GM03348 (cell line): ENCODE measurements at places on chromosomes 5 and 9.

DNA sequence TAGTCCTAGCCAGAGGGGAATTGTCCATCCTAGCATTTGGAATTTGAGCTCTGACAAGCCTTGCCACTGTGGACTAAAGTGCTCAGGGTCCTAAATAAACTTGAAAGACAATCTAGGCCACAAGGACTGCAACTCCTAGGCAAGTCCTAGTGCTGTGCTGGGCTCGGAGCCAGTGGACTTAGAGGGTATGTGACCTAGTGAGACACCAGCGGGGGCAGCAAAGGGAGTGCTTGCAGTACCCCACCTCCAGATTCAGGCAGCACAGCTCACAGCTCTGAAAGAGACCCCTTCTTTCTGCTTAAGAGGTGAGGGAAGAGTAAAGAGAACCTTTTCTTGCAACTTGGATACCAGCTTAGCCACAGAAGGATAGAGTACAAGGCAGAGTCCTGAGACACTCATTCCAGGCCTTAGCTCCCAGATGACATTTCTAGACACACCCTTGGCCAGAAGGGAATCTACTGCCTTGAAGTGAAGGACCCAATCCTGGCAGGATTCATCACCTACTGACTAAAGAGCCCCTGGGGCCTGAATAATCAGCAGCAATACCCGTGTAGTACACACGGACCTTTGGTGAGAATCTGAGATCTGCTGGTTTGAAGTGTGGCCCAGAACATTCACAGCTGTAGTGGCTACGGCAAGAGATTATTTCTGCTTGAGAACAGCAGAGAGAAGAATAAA, 164.6 kb downstream of the CCDC171 start:
- DNase-seq = no peak

- DNase-seq = no peak
Measured at GRCh38 chr5:145221416-145221815, 613.7 kb downstream of the PRELID2 start.

DNA sequence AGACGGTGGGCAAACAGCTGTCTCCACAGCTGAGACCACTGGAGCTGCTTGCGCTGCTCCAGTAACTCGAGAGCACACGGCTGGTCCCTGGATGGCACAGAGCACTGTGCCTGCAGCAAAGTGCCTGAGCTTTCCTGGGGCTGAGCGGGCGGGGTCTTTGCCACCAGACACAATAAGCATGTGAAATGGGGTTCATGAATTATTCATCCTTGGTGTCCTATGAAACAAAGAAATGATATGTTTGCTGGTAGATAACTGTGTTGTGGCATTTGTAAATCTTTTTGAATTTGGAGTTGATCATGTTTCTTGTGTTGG, 151.7 kb upstream of the MPDZ start:
- no peak for DNase-seq

DNA sequence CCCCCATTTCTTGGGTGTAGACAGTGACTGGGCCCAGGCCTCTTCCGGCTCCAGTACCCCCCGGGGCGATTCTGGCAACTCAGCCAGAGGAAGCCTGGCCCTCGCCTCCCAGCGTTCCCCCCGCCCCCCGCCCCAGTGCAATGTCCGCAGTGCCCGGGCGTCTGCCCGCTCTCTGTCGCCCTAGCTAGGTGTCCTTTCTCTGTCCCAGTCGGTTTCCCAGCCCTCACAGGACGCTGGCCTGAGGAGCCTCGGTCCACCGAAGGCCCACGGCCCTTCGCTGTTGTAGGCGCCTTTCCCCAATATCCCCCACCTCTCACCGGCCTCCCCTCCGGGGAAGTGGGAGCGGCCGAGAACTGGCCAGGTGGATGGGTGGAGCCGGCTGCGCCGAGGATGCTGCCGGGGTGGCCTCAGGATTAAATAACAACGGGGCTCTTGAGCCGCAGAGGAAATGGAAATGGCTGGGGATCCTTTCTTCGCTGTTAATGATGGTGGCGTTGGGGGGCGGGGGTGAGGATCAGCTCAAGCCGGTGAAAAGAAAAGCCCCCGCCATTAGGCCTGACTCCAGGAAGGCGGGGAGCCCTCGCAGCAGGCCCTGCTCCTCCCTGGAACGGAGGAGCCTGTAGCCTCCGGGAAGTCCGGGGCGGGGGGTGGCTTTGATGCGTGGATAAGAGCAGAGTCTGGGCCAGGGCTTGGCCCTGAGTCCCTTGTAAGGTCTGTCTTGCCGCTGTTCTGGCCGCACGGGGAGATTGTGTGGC, 1.1 kb upstream of the SPRY4 start:
- peak; percentile 65 for DNase-seq

DNA sequence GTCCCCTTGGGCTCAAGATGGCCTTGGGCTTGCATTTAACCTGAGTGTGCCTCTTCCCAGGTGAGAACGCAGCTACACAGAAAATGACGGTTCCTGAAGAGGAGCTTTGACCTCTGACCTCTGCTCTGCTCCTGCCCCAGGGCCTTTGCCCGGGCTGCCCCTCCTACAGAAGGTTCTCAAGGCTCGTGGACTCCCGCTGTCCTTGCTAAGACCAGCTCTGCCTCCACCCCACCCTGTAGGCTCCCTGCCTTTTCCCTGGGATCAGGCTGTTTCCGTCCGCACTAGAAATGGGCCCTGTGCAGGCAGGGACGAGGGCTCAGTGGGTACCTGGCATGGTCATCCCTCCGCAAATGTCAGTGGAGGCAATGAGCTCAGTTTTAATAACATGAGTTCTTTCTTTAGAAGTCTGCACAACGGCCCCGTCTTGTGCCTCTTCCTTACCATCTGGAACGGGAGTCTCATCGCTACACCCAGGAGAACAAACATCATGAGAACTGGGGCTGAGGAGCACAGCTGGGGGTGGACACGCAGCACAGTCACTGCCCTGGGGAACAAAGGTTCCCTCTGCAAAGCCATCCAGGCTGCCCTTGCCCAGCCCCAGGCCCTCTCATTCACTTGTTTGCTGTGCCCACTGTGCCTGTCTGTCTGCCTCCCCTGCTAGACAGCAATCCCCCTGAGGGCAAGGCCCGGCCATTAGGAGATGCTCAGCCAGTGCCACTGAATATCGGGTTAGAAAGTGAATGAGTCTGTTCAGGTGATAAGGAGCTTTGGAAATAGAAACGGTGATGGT, 26.7 kb upstream of the LPCAT1 start:
- DNase-seq = no peak

DNA sequence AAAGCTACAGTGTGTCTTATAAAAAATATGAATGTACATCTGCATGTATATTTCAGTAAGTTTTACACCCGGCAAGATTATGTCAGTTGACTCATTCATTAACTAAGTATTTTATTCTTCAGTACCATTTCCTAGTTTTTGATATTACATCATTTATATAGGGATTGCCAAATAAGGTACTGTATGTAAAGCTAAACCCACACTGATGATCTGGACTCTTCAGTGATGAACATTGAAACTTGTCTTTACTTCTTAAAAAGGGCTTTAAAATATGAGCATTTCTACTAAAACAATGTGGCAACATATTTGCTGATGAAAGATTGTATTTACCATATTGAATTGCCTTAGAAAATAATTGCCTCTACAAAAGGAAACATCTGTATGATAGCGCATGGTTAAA, 151.8 kb upstream of the TLX3 start:
- peak; percentile 3 for DNase-seq

DNA sequence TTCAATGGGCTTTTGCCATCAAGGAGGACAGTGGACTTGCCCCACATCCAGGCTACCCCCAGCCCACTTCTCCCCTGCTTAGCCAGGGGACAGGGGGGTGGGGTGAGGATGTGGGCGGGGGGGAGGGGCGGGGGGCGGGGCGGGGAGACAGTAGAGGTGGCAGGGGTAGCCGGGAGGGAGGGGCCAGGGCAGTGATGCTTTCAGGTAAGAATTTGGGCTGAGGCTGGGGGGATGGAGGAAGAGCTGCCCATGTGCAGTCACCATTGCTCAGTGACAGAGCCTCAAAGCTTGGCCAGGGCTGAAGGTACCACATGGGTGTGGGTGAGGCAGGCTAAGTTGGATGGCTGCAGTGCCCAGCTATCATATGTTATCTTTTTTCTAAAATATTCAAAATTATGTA, 40.7 kb upstream of the HNRNPA0 start:
- no peak for DNase-seq

DNA sequence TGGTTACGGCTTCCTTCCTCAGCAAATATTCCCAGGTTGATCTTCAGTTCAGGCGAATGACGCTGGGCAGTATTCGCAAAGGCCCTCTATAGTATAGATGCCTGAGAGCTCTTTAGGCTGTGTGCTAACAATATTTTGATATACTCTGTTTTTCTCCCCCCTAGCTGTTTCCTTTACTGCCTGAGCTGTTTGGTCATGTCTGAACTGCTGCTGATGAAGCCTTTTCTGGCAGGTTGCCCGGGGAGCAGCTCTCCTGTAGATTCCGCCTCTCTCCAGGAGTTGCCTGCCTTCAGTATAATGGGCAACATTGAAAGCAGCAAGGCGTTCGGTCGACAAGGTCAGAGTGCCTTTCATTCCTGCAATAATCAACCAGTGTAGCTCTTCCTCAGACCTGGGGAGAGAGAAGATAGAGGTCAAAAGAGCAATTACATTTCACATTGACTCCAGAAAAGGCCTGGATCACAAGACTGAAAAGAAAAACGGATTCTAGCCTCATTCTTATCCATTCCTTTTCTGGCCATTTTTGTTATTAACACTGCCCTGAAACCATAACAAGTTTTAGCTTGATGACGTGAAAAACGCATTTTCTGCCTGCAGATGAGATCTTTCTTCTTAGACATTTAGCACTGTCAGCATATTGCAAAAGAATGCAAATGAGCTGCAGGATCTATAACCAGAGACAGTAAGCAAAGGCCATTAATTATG, 60.1 kb upstream of the ZNF608 start:
- DNase-seq = no peak

GRCh38 chr5:132353486-132353995, 16.0 kb upstream of the SLC22A5 start:
- DNase-seq = no peak

GRCh38 chr9:93148721-93149120, 14.7 kb upstream of the NINJ1 start:
- DNase-seq = no peak

- peak; percentile 75 for DNase-seq
Measured at GRCh38 chr5:132364319-132364718, 5.2 kb upstream of the SLC22A5 start.

DNA sequence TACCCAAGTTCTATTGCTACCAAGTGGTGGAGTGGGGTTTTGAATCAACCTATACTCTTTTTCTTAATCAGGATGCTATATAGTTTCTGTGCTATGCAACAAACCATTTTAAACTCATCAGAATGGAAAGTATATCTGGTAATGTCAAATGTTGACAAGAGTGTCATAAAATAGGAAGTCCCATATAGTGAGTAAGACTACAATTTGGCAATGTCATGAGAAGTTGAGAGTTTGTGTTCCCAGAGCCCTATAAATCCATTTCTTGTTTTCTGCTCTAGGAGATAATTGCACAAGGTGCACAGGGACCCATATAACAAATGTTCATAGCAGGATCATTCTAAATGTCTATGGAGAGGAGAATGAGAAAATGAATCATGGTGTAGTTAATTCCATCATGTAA, 109.8 kb upstream of the TXNDC8 start:
- DNase-seq = no peak

DNA sequence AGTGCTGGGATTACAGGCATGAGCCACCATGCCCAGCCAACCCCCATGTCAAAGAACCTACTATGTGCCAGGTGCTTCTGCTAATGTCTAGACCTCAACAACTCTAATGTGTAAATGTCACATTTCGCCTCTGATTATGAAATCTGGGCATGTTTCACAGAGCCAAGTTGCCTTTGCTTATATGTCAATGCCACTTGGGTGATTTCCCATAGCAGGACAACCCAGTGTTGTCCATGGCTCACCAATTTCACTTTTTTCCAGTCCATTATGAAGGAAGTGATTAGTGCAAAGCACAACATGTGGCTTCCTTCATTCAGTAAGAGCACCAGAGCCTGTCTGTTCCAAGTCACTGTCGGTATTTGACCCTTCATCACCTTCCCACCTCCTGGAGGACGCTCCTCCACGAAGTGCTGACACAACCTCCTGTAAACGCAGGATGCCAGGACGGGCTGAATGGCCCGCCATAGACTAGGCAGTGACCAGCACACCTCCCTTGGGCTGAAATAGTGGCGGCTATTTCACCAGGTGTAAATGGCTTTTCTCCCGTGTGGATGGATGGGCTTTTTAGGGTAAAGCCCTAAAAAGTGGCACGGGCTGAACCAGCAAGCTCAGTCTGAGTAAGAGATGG, 962 bp upstream of the PKN3 start:
- no peak for DNase-seq

DNA sequence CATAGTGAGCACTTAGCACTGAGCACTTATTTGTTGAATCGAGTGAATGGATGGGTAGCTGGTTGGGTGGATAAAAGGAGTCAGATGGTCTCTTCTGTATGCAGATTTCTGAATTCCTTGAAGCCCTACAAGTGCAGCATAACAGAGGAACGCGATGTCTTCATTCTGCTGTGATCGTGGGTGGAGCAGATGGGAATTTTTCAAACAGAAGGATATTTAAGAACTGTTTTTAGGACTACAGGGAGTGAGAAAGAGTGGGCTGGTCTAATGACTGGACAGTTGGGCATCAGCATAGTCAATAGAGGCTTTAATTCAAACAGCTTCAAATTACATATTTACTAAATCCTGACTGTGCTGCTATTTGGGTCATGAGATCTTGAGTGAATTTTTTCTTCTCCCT, 253.2 kb downstream of the CEMIP2 start:
- DNase-seq = no peak

- no peak for DNase-seq
Measured at GRCh38 chr5:138649316-138649720, 74.1 kb upstream of the HSPA9 start.

GRCh38 chr5:55096861-55097260, 5.6 kb upstream of the GZMA start:
- no peak for DNase-seq

- DNase-seq = no peak
Measured at GRCh38 chr5:71615809-71616208, 28.7 kb downstream of the MCCC2 start.

DNA sequence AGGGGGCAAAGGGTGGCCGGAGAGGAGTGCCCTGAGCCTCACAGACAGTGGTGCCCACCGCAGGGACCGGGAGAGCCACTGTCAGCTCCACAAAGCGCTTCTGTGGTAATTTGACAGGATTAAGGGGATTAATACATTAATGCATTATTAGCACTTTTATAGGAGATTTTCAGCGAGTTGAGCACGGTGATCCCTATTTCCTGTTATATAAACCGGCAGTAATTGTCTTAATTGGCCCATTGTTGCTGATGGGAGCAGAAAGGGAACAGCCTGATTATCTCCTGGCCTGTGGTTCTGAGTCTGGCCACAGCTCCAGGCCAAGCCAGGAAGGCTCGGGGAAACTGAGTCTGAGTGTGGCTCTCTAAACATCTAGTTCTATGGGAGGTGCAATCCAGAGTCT, 423.6 kb downstream of the CDK5RAP2 start:
- no peak for DNase-seq

GRCh38 chr5:35354751-35355150, 124.5 kb upstream of the PRLR start:
- peak; percentile 25 for DNase-seq

GRCh38 chr9:2798423-2798822, 45.5 kb downstream of the PUM3 start:
- DNase-seq = no peak
